ENCODE measurements at places on chromosomes 7 and 10.

DNA sequence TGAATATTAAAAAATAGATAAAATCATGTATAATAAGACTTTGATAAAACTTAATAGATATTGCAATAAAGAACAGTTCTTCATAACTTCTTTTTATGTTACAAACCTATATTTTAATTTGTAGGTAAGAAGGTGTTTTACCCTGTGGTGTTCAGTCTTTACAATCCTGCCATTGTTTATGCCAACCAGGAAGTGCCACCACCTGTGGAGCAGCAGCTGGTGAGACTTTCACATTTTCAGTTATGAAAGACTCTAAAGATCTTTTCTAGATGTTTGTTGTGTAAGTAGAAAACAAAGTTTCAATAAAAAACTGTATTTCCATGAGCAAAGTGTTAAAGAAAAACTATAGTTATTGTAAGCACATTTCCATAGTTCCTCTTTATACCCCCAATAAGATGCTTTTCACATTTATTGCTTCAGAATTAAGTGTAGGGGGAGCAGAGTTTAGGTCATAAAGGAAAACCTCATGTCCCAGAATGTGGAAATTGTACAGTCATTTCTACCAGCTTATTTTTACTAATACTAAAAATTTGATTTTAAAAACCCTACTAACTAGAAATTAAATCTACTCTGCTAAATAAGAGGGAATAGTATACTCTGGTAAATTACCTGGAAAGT, 28.7 kb downstream of the CSGALNACT2 start:
- DNase-seq: no peak

- DNase-seq: no peak
These were observed 3.3 kb downstream of the PRSS1 start for GRCh38 chr7:142752376-142753225.

DNA sequence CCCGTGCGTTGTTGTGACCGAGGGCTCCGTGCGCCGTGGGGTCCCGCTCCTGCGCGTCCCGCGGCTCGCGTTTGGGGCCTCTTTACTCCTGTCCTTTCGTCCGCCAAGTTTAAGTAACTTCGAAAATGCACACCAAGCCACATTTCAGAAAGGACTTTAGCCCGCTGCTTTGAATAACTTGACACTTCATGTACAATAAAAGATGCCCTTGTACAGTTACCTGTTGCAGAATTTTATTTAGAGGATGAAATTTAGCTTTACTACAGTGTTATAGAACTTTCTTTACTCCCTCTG, 459 bp downstream of the SUGCT start:
- DNase-seq: no peak

DNA sequence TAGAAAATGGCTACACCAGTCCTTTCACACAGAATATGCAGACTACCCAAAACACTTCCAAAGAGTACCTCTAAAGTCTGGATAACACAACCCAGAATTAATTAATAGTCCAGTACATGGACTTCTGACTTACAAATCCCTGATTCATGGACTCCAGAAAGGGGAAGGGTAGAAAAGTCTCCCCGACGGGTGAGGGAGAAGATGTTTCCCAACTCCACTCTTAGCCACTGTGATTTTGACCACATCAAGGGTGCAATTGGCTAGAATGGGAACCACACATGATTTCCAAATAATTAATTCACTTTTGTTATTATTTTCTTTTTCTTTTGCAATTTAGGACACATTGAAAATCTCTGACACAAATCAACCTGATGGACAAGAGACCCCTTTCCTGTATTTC, 1.4 kb downstream of the TMEM130 start:
- no peak for DNase-seq

DNA sequence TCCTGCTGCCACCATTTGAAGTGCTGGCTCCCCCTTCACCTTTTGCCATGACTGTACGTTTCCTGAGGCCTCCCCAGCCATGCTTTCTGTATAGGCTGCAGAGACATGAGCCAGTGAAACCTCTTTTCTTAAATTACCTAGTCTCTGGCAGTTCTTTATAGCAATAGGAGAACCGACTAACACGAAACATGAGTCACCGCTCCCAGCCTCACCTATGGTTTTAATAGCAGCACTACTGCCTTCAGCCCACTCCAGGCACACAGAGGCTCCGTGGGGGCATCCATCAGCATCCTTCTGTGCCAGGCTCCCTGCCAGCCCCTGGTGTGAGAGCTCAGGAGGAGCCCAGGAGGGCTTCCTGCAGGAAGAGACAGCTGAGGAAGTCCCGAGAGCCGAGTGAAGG, 5.5 kb upstream of the ZNF316 start:
- no peak for DNase-seq

DNA sequence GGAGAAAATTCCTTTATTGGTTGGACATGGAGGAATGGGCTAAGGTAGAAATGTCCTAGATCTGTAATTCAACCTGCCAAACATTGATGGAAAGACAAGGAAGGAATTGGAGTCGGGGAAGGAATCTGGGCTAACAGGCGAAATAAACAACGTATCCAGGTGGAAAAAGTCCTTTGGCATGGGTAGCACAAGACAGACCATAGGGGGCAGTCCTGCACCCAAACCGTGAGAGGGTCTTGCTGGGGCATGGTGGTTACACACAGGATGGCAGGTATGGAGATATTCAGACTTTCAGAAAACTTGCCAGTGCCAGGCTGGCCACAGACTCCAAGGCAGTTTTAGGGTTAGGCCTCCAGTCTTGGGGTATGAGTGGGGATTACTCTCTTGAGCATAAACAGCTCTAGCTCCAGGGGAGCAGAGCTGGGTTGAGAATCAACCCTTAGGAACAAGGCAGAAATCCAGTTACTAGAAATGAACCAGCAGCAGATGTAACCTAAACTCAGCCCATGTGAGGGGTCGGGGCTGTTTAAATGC, 188.6 kb upstream of the GDF10 start:
- DNase-seq: no peak

- DNase-seq: peak; percentile 53
These were observed 739 bp upstream of the MEST start for GRCh38 chr7:130490888-130491804.

DNA sequence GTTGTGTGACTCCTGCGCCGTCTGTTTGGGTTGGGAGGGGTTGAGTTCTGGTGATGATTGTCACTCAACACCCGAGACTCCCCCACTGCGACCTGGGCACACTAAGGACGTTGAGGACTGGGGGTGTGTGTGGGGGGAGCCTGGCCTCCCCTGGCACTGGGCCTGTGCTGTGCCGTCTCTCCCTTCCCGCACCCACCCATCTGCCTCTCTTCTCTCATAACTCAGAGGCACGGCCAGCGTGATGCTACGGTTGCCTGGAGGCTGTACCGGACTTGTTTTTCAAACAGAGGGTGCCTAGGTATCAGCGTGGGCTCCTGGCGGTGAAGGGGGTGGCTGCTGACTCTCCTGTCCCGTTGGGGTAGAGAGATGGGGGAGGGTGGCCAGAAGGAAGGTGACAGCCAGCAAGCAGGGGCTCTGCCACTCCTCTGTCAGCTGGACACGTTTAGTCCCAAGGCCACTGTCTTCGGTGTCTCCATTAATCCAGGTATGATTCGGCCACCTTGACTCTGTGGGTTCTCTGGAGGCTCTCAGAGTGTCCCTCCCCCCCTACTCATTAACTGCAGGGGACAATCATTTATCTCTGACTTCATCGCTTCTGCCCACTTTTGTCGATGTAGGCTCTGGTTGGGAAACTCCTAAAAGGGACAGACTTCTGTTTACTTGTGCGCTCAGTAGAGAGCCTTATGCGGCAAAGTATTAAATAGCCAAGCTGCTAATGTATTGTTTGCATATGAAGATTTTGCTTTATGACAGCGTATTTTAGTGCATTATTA, 56.5 kb upstream of the PFKFB3 start:
- no peak for DNase-seq

- DNase-seq: no peak
These were observed 12.8 kb upstream of the GPR85 start for GRCh38 chr7:113099284-113099919.

GRCh38 chr7:27110186-27111031, 7.9 kb upstream of the HOXA2 start:
- DNase-seq: no peak

GRCh38 chr7:51073171-51073570, 243.4 kb downstream of the COBL start:
- no peak for DNase-seq

GRCh38 chr7:32088451-32088881, 18.3 kb upstream of the PDE1C start:
- no peak for DNase-seq

DNA sequence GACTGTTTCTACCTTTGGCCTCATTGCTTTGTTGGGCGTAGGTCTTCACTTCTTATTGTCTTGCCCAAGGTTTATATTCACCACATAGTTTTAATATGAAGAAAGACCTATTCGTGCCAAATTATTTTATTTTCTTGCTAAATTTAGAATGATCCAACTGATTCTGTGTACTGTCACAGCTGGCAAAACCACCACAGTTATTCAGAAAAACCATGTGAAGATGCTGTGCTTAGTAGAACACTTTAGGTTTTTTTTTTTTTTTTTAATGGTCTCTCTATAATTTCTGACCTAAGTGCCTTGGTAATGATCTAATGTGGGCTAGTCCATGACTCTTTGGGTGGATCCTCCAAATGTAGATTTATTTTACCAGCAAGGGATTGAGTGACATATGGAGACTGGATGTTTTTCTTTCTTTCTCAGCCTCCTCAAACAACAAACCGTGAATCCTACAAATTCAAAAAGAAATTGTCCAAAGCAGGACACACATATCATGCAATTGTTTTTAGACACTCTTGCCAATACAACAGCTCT, 243.8 kb downstream of the DYNC1I1 start:
- DNase-seq: no peak

DNA sequence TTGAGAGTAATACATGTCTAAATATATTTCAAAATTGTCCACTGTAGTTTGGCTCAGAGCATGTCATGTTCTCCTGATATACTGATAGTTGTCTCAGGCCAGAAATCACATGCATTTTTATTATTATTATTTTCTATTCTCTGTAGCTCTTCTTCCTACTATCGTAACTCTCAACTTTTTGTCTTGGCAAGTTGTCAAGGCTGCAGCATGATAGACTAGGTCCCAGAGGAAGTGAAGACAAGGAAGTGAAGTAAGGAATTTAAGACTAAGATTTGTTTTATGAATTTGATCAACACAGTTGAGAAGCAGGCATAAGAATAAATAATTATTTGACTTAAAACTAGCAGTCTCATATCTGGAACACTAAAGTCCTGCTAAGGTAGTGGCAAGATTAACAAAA, 369.5 kb downstream of the ABCA13 start:
- no peak for DNase-seq

DNA sequence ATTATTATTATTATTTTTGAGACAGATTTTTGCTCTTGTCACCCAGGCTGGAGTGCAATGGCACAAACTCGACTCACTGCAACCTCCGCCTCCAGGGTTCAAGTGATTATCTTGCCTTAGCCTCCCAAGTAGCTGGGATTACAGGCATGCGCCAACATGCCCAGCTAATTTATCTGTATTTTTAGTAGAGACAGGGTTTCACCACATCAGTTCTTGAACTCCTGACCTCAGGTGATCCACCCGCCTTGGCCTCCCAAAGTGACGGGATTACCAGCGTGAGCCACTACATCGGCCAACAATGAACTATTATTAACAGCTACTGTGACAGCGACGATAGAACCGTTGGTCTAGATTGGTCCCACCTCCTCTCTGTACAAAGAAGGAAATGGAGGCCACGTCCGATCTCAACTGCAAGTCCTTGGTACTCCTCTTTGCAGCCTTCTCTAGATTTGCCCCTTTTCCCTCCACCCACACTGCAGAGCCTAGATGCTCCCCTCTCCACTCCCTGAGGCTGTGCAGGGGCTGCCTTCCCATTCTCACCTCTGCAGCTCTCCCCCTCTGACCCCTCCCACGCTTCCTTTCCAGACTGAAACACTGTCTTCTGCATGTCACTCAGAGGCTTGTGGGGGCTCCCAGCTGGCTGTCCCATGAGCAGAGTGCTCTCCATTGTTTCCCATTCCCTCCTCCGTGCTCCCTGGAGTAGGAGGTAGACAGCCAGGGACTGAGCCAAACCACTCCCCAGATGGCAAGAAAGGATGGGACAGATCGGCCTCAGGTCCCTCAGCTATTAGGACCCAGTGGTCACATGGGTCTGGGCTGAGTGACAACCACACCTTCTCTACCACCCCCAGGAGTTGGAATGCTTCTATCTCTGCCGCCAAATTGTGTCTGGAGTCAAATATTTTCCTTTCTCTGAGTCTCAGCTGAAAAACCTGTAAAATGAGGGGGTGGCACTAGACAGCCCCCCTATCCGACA, 2.3 kb downstream of the LOXL4 start:
- no peak for DNase-seq

- no peak for DNase-seq
These were observed 9.4 kb upstream of the ZC3HAV1 start for GRCh38 chr7:139118805-139119485.

DNA sequence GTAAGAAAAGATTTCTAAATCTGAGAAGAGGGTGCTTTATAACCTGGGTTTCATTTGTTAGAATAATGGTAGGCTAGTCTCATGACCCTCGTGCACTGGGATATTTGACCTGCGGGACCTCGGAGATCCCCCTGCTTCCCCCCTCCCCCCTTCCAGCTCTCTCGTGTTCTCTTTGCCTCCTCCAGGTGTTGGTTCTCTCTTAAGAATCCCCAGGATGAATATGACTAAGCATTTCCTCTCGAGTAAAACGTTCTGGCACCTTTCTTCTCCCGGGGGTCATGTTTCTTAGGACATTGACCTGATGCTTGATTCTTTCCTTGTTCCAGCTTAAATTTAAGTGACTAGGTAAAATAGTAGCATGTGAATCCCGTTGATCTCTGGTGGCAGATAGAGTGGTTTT, 71.2 kb downstream of the SHH start:
- DNase-seq: no peak

DNA sequence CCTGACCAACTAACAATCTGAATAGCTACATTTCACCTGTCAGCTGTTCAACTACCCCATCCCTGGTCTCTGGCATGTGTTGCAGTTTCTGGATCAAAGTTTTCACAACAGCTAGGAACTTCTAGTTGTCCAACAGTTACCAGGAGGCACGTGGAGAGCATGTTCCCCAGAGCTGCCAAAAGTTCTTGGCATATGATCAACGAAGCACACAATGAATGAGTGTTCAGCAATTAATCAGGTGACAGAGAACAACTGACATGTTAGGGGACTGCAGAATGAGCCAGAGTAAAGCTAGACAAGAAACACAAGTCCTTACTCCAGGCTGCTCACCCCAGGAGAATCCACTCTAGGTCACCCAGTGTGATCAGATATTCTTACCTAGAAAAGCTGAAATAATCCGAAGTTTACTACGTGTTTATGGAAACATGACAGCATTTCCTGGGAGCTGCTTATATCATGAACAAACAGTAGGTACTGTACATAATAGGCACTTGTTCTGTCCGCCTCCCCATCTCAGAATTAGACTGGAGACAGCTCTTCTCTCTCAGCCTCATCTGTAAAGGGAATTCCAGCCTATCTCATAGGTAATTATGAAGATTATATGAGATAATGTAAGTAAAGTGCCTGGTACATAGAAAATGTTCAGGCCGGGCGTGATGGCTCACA, 50.6 kb downstream of the ZNF438 start:
- DNase-seq: peak; percentile 88

- no peak for DNase-seq
These were observed 77.6 kb downstream of the VWC2 start for GRCh38 chr7:49850921-49851613.
